ENCODE measurements at places on chromosomes 4 and X.
A peak's percentile ranks its signal among the peaks of the same experiment; 100 is the strongest.

DNA sequence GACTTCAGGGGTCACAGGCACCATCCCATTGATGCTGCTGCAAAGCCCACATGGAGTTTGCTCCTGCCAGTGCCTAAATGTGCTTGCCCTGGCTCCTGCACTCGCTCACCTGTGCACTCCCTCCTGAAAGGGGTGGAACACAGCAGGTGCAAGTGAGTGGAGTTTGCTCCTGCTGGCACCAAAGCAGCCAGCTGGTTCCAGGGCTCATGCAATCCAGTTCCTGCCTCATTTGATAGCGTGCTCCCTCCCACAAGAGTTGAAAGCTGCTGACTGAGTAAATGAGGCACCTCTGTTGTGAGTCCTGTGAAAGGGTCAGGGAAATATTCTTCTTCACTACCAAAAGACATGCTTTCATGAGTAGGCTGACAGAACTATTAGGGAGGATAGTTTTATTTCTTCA lies 30.5 kb downstream of the CXCL8 start:
- no peak for DNase-seq

DNA sequence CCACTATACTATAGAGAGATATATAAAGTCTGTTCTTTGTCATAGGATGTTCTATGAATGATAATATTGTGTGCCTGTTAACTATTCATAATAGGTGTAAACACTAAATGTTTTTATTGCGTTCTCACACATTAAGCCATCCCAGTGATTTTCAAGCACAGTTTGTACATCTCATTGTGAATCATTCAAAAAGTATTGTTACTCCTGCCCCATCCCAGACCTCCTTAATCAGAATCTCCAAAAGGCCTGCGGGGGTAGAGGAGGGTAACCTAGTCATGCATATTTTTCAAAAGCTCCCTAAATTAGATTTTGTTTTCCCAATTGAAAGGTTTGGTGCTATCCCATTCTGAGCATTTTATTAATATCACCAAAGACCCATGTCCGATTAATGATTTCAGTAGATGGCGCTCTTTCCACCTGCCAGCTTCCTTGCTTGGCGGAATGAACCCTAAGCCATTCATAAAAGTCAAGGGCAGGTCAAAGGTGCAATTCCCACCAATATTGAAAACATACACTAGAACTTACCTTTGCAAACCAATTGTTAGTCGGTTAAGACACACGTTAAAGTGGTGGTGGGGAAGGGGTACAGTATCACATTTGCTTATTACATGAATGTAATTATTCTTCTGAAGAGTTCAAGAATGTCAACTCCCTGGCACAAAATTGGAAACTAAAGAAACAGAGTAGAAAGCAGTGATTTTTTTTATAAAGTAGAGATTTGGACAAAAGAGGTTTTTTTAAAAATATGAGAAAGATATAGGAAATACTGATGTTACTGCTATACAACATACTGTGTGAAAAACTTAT lies 5.8 kb upstream of the TET2 start:
- DNase-seq, result peak; percentile 30

GRCh38 chrX:136711147-136711546 lies 63.2 kb downstream of the CD40LG start:
- no peak for DNase-seq

DNA sequence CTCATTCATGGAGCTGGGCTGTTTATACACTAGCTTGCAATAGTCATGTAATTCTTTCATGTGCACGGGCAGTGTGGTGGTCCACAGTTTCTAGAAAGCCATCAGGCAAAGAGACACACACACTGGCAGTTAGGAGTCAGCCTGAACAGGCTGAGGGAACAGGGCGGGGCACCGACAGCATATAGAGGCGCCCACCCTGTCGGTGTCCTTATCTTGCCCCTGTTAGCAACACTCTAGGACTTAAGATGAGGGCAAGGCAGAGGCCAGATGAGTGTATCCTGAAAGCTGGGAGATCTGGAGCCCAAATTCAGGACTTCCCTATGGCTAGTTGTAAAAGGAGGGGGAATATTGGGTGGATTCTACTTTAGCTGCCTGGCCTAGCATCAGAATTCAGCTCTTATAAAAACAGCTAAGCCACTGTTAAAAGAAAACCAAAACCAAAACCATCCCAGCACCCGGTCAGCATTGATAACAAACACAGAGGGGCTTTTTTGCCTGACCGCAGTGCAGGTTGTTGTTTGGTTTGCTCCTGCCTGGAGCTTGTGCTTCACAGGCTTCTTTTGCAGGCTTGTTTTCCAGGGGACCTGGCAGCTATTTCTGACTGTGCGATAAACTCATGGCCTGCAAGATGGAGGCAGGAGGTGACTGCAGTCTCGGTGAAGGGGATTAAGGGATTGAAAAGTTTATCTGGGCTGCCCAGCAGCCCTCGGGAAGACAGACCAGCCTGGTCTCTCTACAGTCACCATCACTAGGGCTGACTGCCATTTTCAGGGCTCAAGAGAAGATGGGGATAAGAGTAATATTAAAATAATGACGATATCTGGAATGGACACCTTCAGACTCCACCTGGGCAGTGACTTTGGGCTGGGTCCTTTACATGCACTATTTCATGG lies 638.9 kb downstream of the MID1IP1 start:
- no peak for DNase-seq

DNA sequence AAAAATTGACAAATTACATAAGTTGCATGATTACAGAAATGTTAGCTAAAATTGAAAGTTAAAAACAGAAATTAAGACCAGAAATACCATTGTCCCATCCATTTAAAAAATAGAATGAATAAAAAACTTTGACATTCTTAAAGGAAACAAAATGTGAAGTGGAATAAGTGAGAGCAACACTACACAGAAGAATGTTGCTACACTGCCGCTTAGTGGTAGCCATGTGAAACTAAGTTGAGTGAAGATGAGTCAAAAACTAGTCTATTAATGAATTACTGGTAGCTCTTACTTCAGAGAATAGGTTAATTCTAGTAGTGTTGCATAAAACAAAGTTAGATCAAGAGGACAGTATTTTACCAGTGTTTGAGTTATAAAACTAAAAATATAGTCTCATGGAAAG lies 571.0 kb upstream of the KLHL4 start:
- no peak for DNase-seq

DNA sequence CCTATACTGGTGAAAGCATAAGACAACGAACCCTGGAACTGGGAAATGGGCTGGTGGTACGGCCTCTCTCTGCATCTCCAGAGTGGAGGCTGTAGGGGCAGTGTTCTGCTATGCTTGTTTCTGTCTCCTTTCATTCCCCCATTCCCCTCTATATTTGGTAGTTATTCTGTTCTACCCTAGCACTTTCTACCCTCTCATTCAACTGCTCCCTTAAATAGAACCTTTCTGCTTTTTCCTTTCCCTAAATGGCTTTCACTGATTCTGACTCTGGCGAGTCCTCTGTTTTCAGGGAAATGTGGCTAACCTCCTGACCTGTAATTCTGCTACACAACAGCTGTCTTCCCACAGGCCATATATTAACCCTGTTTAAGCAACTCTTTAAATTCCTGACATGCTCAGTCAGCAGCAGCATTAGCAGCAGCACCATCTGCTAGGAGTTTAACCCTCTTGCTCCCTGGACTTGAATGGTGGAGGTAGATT lies 94.2 kb downstream of the CXCL13 start:
- DNase-seq, result no peak

- no peak for DNase-seq
Measured at GRCh38 chrX:23008431-23009099, 8.8 kb downstream of the DDX53 start.

- no peak for DNase-seq
Measured at GRCh38 chr4:85807247-85807950, 332.4 kb downstream of the ARHGAP24 start.

DNA sequence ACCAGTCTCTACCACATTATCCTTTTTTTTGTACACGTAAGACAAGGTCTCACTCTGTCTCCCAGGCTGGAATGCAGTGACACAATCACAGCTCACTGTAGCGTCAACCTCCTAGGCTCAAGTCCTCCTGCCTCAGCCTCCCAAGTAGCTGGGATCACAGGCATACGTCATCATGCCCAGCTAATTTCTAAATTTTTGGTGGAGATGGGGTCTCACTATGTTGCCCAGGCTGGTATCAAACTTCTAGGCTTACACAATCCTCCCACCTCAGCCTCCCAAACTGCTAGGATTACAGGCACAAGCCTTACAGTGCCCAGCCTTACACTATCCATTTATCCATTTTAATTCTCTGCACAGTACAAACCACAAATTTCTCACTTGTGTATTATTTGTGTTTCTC lies 58.0 kb downstream of the CLOCK start:
- DNase-seq, result no peak

GRCh38 chr4:48633657-48634056 lies 143.6 kb downstream of the ZAR1 start:
- DNase-seq, result no peak

GRCh38 chrX:124863303-124863702 lies 456.4 kb upstream of the TEX13C start:
- no peak for DNase-seq

GRCh38 chrX:19758539-19758938 lies 128.9 kb downstream of the SH3KBP1 start:
- no peak for DNase-seq

DNA sequence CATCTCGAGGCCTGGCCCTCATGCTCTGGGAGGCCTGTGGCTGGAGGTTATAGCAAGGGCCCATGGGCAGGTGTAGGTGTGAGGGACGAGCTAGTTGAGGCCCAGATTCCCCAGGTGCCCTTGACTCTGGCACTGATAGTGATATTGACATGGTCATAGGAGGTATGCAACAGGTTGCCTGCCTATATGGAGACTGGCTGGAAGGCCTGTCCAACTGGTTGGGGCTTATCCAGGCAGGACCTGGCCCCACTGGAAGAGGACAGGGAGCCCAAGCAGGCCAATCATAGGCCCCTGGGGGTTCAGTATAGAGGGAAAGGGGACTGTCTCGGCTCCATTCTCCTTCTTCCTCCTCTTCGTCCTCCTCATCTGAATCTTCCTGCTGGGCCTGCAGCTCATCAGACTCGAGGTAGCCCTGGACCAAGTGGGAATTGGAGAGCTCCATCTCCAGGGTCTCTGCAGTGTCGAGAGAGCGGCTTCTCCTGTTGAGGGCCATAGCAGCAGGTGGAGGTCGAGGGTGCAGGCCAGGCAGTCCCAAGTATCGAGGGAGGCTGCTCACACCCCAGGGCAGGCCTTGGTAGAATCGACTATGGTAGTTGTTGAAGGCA lies 15.3 kb downstream of the AMER1 start:
- DNase-seq, result no peak

DNA sequence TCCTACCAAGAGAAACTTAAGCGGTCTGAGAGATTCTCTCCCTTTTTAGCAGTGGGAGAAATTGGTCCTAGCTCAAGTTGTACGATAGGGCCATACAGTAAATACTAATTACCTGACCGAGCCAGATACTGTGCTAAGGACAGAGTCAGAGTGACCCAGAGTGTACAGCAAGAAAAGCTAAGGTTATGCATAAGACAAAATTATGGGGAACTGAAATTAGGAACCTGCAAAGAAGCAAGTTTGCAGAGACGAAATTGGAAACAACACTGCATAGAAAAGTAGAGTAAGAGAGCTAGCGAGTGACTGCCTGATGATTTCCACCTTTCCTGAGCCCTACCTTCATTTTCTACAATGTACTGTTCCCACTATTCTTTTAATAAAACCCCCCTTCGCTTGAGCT lies 278.1 kb downstream of the NKX6-1 start:
- DNase-seq, result no peak

- no peak for DNase-seq
Measured at GRCh38 chrX:130561930-130562329, 160.1 kb downstream of the RBMX2 start.

- no peak for DNase-seq
Measured at GRCh38 chr4:118158763-118159375, 124.6 kb downstream of the NDST3 start.

DNA sequence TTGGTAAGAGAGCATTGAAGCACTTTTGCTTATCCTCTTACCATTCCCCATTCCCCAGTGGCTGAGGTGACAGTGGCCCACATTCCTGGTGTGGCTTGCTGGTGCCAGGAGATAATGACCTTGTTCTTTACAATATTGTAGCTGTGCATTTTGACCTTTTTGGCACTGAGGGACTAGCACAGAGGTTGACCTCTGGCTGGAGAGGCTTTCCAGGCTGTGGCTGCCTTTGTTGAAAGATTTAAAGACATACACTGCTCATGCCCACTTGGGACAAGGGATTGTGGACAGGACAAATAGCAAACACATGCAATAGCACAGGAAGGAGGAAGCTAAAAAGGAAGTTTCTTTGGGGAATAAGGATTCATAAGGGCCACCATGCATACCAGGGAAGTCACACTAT lies 65.4 kb downstream of the ARHGEF9 start:
- DNase-seq, result no peak

- DNase-seq, result no peak
Measured at GRCh38 chr4:76494871-76495590, 60.0 kb downstream of the SHROOM3 start.

DNA sequence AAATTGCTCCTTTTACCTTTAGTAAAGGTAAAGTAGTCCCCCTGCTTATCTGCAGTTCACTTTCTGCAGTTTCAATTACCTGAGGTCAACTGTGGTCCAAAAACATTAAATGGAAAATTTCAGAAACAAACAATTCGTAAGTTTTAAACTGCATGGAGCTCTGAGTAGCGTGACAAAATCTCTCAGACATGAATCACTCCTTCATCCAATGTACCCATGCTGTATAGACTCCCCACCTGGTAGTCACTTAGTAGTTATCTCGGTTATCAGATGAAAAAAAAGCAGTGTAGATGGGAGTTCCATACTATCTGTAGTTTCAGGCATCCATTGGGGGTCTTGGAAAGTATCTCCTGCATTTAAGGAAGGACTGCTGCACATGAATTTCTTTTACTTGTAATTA lies 7.7 kb downstream of the UNC5C start:
- DNase-seq, result no peak

- no peak for DNase-seq
Measured at GRCh38 chr4:78439328-78439727, 112.2 kb upstream of the ANXA3 start.

GRCh38 chrX:113962343-113962742 lies 621.5 kb upstream of the HTR2C start:
- DNase-seq, result no peak

GRCh38 chr4:15649914-15650545 lies 5.1 kb downstream of the FBXL5 start:
- peak; percentile 57 for DNase-seq

DNA sequence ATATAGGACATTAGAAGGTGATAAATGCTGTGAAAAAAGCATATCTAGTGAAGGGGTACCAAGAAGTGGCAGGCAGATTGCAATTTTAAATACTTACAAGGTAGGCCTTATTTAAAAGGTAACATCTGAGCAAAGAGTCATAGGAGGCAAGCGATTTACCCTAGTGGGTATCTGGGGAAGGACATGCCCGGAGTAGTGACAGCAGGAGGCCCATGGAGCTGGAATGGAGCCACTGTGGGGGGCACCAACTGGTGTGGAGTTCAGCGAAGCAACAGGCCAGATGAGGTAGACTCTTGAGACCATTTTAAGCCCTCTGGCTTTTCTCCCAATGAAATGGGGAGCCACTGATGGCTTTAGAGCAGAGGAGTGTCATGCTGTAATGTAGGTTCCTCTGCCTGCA lies 37.3 kb downstream of the SEC24D start:
- DNase-seq, result no peak

GRCh38 chrX:55118574-55118973 lies 29.8 kb downstream of the PAGE2 start:
- DNase-seq, result no peak

- DNase-seq, result no peak
Measured at GRCh38 chrX:115142057-115142456, 47.2 kb upstream of the RBMXL3 start.
